Heart left ventricle (tissue), 16 donors: ENCODE measurements at places on chromosomes 1 and 21.

DNA sequence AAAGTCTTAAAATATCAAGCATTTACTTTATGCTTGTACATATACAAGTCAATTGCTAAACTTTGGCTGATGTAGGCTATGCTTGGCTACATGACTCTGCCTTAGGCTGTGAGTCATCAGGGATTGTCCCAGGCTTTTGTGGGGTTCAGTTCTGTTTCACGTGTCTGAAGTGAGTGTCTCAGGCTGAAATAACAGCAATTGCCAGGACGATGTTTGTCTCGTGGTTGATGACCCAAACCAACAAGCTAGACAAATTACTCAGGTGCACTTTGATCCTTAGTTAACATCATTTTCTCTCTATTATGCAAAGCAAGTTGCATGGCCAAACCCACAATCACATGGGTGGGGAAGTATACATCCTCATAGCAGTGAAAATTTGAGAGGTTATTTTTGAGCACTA lies 410.1 kb downstream of the BRINP3 start:
- no peak for DNase-seq

GRCh38 chr1:162641114-162641513 lies 8.8 kb downstream of the DDR2 start:
- no peak for DNase-seq

DNA sequence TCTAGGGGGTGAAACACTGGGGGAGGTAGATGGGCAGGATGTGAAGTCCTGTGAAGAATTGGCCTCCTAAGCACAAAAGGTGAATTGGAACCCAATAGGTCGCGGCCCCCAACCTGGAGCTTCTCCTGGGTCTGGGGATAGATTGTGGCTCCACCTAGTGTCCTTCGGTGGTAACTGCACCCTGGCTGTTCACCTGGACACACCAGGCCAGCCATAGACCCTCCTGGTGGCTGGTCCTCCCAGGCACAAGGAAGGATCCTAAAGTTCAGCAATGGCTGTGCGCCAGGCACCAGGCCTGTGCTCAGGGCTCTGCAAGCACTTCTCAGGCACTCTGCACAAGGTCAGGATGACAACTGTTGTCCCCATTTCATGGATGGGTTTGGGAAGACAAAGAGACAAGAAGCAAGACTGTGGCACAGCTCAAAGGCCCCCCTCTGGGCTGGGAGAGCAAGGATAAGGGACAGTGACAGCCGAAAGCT lies 13.5 kb downstream of the ESPN start:
- peak; percentile 56 for DNase-seq

- DNase-seq: no peak
These were observed 20.8 kb upstream of the MYSM1 start for GRCh38 chr1:58720680-58721079.

GRCh38 chr1:212630158-212630900 lies 21.8 kb downstream of the ATF3 start:
- peak; percentile 69 for DNase-seq

DNA sequence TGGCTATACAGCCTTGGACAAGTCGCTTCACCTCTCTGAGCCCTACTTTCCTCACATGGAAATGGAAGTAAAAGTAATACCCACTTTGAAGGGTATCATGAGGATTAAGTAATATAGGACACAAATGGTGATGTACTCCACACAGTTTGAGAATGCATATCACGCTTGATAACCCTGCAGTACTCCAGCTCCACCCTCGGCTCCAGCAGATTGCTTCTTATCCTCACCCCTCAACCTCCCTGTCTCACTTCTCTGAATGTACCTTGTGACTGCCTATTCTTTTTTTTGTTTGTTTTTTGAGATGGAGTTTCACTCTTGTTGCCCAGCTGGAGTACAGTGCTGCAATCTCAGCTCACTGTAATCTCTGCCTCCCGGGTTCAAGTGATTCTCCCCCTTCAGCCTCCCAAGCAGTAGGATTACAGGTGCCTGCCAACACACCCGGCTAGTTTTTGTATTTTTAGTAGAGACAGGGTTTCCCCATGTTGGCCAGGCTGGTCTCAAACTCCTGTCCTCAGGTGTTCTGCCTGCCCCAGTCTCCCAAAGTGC lies 55.5 kb downstream of the LDLRAD2 start:
- no peak for DNase-seq

DNA sequence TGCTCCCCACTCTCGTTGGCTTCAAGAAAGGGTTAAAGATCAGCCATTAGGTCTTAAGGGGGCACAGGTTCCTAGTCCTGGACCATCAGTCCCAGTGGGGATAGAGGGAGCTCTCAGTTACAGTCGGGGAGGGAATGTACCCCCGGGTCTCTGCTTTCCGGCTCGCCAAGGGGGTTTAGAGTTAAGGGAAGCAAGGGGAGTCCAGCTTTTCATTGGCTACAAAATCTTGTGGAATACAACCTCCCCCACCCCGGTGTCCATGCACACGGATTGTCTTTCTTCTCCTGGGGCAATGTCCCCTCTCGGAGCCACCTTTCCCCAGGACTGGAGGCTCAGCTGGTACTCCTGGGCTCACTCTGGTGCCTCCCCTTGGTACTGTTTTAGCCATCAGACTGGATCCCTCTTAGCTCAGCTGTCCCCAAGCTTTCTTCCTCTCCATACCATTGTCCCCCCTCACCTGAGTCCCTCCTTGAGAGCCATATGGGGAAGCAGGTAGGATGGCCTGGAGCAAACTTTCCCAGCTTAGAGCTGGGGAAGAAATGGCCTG lies at the start of gene A3GALT2:
Gene A3GALT2, minus strand, starts transcription at position 480 of the 547 bp plus-strand sequence. Its CDS starts 0 bp downstream, at position 480.
- no peak for DNase-seq

DNA sequence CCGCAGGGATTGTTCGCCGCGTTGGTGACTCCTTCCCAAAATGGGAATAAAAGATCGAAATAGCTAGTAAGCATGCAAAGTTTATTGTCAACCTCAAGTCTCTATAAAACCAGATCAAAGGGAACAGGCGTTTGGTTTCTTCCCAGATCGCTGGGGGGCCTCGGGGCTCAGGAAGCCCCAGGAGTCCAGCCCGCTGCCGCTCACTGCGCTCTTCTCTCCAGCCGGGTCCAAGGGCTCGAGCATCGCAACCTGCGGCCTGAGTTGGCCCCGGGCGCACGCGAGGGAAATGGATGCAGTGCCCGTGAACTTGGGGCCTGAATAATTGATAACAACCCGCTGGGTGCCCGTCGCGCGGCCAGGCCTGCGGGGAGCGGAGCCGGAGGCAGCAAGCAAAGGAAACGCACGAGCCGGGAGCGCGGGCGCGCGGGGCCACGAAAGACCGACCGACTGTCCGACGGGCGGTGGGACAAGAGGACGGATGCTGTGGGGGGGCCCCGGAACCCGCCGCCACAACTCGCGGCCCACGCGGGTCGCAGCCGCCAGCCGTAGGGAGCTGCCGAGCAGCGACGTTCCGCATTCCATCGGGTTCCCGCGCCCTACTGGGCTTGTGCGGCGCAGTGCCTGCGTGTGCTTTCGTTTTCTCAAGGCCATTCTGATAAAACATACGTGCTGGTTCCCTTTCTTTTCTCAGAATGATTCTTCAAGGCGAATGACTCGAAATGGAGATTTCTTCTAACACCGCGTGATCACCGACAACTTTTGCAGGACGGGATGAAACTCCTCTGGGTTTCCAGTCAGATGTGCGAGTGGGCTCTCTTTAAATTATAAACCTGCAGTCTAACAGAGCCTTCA lies 14.0 kb upstream of the ALX3 start:
- DNase-seq: peak; percentile 54

GRCh38 chr1:100995198-100995988 lies 30.2 kb downstream of the DPH5 start:
- DNase-seq: no peak

- peak; percentile 34 for DNase-seq
These were observed 17.4 kb upstream of the SHE start for GRCh38 chr1:154519591-154519991.

DNA sequence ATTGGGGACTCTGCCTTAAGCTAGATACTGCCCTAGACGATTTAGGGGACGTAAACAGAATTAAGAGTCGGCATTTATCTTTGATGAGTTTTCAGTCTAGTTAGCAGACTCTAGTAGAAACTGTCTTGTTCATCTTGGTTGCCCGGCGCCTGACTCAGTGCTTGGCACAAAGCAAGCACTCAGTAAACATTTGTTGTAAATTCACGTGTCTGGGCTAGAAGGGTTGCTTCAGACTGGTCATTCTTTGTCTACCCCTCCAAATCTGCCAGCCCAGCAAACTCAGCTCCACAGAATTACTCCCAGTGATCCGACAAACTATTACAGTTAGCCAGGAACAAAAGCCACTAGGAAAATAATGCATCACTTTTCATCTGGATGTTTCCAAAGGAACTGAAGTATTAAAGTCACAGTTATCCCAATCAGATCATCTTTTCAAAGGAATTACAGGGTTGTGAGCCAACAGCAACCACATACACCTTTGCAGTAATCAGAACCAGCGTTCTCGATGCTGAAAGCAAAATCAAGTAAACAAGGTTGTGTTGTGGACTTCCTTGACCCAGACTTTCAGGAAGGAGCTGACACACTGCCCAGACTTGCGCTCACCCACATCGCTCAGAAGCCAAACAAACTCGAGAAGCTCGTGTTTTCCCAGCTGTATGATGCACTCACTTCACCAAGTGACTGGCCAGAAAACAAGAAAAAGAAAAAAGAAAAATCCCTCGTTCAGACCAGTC lies 66.5 kb upstream of the GADD45A start:
- DNase-seq: peak; percentile 55

- DNase-seq: no peak
These were observed 91.7 kb upstream of the WNT4 start for GRCh38 chr1:22234476-22235030.

DNA sequence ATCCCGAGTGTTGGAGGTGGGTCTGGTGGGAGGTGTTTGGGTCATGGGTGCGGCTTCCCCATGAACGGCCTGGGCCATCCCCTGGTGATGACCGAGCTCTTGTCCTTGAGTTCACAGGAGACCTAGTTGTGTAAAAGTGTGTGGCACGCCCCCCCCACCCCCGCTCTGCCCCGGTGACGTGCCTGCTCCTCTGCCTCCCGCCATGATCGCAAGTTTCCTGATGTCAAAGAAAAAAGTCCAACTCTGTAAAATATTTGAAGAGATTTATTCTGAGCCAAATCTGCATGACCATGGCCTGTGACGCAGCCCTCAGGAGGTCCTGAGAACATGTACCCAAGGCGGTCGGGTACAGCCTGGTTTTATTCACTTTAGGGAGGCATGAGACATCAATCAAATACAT lies 125.1 kb upstream of the COL6A1 start:
- no peak for DNase-seq

GRCh38 chr1:41662061-41662764 lies 177.7 kb upstream of the EDN2 start:
- peak; percentile 83 for DNase-seq

- DNase-seq: no peak
These were observed 167.1 kb downstream of the KCNJ6 start for GRCh38 chr21:37749132-37749531.

DNA sequence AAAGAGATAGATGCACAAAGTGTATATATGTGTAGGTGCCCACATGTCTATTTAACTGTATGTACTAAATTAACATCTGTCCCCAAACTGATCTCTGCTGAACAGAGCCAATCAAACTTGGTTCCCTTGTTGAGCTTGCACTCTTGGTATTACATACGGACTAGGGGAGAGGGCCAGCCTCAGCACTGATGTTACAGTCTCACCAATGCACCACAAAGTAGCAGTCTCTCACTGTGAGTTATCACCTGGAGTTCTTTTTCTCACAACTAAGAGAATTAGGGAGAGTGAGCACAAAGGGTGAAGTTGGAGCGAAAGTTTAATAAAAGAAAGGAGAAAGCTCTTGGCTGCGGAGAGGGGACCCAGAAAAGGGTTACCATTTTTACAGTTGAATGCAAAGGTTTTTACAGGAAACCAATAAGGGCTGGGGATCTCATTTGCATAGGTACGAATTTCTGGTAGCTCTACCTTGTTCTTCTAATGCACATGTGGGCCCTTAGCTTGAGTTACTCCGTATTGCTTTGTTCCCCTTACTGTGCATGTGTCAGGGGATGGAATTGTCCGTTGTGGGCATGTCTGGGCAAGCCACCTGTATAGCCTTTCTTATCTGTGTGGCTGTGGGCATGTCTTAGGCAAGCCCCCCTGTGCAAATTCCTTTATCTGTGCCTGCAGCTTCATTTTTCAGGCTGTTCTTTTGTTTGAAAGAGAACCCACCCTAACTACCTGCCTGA lies 13.3 kb upstream of the CHI3L2 start:
- no peak for DNase-seq

DNA sequence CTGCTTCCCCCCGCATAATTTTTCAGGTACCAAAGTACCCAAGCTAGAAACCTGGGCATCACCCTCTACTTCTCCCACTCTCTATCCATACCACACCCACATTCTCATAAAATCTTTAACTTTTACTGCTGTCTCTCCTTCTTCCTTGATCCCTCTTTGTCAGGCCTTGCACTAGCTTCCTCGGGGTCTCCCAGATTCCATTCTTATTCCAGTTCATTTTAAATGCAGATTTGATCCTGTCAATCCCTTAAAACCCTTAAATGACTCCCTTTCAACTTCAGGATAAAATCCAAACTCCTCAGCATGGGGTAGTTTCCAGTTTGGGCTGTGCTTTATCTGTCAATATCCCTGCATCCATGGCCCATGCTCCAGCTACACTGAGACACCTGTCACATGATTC lies 343.5 kb downstream of the PBX1 start:
- no peak for DNase-seq

DNA sequence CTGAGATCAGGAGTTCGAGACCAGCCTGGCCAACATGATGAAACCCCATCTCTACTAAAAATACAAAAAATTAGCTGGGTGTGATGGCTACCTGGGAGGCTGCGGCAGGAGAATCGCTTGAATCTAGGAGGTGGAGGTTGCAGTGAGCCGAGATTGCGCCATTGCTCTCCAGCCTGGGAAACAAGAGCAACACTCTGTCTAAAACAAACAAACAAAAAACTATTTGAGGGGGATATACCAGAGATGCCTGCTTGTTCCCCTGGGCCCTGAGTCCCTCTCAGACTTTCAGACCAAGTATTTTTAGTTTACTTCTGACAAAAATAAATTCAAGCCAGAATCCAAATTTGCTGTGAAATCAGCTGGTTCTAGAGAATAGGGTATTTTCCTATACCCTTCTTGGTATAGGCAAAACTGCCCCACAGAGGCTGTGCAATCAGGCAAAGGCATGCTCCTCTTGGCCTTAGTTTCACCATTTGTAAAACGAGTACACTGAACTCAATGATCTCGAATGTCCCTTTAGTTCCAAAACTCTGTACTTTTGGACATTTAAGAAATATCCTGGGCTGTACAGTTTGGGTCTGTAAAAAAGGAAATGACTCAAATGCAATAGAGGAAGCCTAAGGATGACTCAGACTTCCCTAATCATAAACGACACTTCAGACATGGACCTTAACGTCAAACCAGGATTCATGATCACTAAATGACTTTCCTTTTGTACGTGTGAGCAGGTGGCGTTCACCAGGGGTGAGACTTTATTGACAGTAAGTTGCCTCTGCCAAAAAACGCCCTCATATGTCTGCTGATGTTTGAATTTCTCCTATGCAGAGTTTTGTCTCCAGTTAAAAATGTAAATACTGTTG lies 16.1 kb downstream of the ENSA start:
- DNase-seq: peak; percentile 51

DNA sequence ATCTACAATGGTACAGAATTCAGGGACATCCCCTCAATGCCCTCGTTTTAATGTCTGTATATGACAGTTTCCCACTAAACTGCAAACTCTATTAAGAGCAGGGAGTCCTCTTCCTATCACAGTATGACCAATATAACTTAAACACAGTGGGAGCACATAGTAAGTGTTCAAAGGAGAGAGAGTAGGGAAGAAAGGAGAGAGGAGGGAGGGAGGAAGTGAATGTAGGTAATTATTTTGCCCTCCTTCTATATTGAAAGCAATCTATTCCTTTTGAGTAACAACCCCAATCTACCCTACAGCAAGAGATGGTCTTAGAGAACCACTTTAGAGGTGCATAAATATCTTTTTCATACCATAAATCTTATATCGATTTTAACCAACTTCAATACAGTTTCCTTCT lies 121.4 kb downstream of the MRPL39 start:
- DNase-seq: no peak

GRCh38 chr1:110125810-110126209 lies 13.6 kb downstream of the UBL4B start:
- DNase-seq: no peak
